Stimulated activated CD4-positive, alpha-beta T cell treated with anti-CD3 and anti-CD28 coated beads, TNF-alpha, amount 100 ng/mL, for 1 hour (primary cell): ENCODE measurements at places on chromosomes 5 and 9.

DNA sequence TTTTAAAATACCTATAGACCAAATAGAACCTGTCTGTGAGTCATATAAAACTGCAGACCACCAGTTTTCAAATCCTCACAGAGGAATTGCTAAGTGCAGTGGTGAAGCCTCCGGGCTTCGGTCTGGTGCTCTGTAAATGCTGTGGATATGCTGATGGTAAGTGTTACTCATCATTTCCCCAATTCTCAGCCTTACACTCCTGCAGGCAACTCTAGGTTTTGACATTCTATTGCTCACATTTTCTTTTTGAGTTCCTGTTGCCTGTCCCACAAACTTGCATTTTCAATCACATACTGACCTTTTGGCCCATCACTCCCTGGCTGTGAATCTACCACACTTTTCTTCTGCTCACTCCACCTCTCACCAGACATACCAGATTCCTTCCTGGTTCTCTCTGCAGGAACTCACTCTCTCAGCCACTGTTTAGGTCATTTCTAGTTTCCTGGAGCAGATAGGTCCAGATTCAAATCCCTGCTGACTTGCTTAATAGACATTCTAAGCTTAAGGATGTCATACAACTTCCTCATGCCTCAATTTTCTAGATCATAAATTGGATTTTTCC lies 192.9 kb downstream of the RAB3C start:
- no peak for DNase-seq

- DNase-seq: no peak
These were observed 25.9 kb upstream of the TAL2 start for GRCh38 chr9:105636331-105636730.

GRCh38 chr5:93675460-93676450 lies 65.6 kb downstream of the POU5F2 start:
- no peak for DNase-seq

DNA sequence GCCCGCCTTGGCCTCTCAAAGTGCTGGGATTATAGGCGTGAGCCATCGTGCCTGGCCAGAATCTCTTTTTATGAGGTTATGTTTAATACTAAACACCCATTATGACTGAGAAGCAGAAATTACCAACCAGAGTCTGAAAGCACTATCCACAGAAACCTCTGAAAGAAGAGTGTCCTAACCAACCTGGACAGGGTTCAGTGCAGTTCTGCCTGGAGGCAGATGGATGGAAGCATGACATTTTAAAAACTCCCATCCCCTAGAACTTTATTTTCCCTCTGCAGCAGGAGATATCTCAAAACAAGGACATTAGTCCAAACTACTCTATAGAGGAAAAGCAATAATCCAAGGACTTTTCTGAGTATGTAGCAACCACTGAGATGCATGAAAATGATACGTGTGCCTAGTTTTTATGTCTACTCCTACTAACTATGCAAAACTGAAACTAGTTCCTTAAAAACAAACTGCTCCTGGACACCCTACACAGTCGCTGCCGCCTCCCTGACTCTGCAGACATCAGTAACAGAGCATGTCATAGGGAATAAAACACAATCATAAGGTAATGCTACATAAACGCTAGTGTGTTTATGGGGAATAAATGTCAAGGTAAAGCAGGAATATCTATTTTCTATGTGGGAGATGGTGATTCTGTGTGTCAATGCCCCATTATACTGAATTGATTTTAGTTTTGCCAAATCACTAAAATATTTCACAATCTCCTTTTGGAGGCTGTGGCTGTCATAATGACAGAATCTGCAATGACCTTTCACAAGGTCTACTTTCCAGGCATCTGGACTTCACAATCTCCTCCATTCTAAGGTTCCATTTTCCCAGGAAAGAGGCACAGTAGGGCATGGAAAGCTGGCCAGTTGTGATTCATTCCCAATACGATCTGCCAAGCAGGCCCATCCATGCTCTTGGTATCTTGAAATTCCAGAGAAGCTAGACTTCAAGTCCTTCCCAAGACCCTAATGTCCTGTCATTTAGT lies 122.8 kb downstream of the SIL1 start:
- DNase-seq: no peak

DNA sequence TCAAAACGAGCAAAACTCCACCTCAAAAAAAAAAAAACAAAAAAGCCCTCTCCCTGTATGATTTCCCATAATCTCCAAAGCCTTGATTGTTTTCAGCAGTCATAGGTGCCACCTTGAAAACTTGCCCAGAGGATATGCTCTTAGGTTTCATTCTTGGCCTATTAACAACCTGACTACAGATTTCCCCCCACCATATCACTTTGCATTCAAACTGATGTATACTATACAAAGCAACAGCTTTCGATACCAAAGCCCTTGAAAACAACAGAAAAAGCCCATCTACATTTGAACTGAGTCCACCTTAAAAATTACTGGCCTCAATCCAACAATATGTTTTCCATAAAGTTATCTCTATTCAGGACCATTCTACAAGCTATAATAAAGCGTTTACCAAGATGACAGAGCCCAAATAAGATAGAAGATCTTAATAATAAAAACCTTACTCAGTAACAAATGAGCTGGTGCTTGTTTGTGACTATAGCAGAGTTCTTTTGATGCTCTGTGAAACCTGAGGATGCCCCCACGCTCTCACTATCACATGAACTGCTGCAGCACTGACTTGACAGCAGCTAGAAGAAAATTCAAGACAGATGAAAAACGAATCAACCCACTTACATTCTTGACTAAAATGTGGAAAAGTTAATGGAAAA lies 44.4 kb downstream of the FNBP1 start:
- DNase-seq: no peak

- no peak for DNase-seq
These were observed 35.1 kb downstream of the MRPL36 start for GRCh38 chr5:1764606-1764960.

- DNase-seq: no peak
These were observed 103.6 kb downstream of the C9orf152 start for GRCh38 chr9:110104261-110104809.

- no peak for DNase-seq
These were observed 2.7 kb downstream of the ELOVL7 start for GRCh38 chr5:60841361-60841760.

GRCh38 chr5:38783011-38783561 lies 62.7 kb upstream of the OSMR start:
- no peak for DNase-seq

DNA sequence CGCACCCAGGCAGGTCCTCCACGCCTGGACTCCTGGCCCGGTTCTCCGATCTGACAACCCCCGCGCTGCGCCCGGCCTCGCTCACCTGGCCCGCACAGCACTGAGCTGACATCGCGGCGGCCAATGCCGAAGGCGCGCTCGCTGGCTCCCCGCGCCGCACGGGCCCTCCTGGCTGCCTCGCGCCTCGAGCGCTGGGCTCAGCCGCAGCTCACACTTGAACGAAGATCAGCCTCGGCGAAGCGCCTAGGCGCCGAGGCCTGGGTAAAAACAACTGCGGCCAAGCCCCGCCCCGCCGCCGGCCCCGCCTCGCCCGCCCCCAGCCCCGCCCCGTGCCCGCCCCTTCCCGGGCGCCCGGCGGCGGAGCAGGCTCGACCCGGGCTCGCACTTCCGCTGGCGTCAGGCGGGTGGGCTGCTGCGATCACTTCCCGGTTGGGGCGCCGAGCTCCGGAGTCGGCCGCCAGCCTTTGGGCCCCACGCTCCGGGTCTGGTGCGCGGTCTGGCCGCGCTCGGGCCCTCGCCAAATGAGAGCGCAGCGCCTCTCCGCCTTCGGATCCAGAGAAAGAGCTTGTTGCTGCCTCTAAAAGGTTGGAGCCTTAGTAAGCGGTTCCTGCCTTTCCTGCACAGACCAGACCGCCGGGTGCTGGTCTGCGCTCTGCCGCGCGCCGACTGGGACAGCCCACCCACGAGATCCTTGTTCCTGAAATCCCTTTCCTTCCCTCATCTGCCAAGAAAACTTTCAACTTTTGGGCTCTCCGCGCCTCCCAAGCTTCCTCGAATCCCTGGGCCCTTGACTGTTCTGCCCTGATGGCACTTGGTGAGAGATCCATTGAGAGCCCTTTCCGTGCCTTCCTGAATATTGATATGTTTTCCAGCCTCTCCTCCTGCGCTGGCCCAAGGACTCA lies at the start of gene SERINC5:
TSS of gene SERINC5 (minus strand) at position 238 of the 902 bp plus-strand sequence. CDS start at position 112, 126 bp downstream.
- peak; percentile 74 for DNase-seq

GRCh38 chr9:130991778-130992681 lies 16.9 kb upstream of the LAMC3 start:
- DNase-seq: no peak

GRCh38 chr5:112293587-112293986 lies 125.5 kb downstream of the EPB41L4A start:
- no peak for DNase-seq

DNA sequence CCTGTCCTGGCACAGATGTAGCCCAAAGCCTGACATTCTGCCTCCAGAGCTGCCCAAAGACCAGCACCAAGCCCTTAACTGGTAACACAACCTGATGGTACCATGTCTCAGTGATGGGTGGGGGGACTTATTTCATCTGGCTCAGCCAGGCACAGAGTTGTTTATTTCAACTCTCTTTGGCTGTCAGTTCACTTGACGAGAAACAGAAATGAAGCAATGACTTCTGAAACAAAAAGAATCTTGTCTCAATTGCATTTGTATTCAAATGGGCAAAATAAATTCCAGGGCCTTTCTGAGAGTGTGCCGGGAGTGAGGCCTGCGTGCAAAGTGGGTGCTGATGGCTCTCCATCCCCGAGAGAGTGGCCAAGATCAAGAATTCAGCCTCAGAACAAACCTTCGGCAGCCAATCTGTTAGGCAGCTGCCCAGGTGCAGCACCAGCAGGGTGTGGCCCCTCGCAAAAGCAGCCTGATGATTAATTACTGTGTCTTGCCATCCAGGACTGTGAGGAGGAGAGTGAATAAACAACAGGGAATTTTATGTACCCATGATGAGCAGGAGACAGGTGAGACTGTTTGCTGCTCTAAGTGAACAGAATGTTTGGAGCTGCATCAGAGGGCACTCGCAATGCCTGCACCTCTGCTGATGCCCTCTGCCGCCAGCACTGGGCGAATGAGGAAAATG lies 238.0 kb downstream of the HSPA4 start:
- no peak for DNase-seq

DNA sequence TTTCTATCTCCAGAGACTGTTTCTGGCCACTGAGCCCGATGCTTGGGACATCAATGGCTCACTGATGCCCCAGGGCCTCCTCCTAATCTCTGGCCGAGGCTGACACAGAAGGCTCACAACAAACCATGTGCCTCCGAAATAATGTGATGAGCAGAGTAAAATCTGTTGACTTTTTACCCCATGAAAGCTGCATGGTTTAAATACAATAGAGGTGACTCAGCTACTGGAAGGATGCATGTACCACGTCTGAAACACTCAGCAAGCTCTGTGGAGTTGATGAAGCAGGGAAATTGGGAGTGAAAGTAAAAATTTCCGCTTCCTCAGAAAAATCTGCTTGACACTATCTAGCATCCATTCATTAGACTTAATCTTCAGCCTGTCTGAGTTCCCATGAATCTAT lies 111.1 kb upstream of the EQTN start:
- no peak for DNase-seq

GRCh38 chr9:136497916-136498695 lies 15.3 kb upstream of the SEC16A start:
- DNase-seq: no peak

GRCh38 chr5:89396278-89396954 lies 513.4 kb upstream of the MEF2C start:
- no peak for DNase-seq

DNA sequence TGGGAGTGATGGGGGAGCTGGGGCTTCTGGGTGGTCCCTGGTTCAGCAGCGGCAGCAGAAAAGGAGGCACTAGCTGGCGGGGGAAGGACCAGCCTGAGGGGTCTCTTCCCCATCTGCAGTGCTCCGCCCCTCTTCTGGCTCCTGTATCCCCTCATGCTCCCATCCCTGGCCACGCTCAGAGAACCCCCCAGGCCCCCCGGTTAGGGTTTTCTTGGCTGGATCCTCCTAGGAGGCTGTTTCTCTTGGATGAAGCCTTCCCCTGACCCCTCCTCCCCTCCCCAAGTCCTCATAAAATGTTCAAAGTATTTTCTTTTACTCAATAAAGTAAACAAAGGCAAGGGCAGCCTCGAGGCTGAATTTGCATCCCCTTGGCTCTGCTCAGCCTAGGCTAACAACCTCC lies 60.8 kb downstream of the FGF18 start:
- DNase-seq: no peak

DNA sequence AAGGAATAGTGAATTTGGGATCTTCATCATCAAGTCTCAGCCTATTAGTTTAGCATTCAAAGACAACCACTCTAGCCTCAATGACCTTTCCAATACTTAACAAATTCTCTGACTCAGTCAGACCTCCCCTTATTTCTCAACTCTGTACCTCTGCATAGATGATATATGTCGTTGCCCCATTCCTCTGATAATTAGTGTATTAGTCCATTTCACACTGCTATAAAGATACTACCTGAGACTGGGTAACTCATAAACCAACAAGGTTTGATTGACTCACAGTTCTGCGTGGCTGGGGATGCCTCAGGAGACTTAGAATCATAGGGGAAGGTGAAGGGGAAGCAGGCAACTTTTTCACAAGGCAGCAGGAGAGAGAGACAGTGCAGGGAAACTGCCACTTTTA lies 8.9 kb downstream of the MRPL22 start:
- no peak for DNase-seq

- DNase-seq: no peak
These were observed 188.9 kb upstream of the TNC start for GRCh38 chr9:115306865-115307264.

- no peak for DNase-seq
These were observed 111.1 kb downstream of the ARHGAP26 start for GRCh38 chr5:142881076-142881783.

DNA sequence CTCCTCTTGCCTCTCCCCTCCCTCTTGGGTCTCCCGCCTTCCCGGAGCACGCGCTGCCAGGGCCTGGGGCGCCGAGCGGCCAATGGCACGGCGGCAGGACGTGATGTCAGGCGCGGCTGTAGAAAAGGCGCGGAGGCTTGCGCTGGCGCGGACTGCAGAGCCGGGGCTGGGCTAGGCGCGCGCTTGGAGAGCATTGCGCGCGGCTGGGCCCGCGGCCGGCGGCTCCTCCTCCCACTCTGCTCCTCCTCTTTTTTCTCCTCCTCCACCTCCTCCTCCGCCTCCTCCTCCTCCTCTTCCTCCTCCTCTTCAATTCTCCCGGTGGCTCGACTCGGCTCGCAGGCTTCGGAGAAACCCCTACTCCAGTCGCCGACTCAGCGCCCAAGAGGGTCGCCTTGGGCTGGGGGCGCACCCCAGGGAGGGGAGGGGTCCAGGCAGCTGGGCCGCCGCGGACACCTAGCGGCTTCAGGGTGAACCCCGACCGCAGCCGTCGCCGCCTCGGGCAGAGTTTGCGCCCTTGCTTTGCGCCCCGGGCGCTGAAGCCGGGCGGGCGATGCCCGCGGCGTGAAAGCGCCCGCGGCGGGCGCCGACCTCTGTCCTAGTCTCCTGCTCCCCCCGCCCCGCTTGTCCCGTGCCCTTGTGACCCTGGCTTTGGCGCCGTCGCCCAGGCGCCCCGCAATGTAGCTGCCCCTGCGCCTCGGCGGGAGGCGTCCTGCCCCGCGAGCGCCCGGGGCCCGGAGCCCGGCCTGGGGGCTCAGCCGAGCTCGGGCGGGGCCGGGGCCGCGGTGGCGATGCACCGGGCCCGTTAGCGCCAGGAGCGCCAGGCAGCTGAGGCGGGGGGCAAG lies at the start of gene LHX2:
TSS of gene LHX2 (plus strand) at position 309 of the 842 bp plus-strand sequence. CDS start 581 bp downstream, outside the sequence.
- no peak for DNase-seq
